ENCODE measurements at places on chromosomes 6 and 20. TPM values are rescaled to one million over a fixed set of nuclear protein-coding genes. Genes with fewer than 3 reads are reported as not detected.

DNA sequence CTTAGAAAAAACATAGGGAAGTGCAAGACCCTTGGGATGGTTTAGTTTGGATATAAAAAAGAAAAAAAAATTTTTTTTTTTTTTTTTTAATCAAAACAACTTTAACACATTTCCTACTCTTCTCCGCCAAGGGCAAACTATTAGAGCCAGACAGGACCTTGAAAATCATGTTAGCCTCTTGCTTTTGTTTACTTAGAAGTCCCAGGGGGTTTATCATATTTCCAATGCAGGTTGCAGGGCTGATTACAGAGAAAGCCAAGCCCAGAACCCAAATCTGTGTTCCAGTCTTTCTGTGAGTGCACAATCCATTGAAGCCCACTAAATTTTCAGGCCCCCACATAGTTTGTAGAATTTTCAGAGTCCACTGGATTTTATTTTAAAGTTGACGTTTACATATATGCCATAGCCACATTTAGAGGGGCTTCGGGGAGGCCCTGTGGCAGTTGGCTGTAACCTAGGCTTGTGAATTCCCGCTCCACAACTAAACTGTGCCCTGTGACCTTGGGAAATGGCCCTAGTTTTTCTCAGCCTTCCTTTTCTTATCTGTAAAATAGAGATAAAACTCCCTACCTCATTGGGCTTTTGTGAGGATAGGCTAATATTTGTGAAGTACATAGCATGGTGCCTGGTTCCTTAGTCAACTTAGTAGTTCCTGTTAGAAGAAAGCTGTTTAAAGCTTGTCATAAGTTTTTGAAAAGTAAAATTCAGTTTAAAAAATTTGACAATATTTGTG is 55.7 kb downstream of the NCOA7 start:
- no peak for DNase-seq

GRCh38 chr20:10508468-10509251 is 73.6 kb downstream of the SLX4IP start:
- no peak for DNase-seq

- DNase-seq: peak; percentile 73
These were observed 191.3 kb downstream of the OR2B2 start for GRCh38 chr6:27720607-27721580.

- DNase-seq: no peak
These were observed 20.4 kb upstream of the DTNBP1 start for GRCh38 chr6:15682965-15683822.

GRCh38 chr20:10649797-10650160 is 24.0 kb downstream of the JAG1 start:
- DNase-seq: no peak

Gene ABHD16B
- not detected for polyA plus RNA-seq

Gene PCNA
- 412 TPM for polyA plus RNA-seq

Gene TUBB2B
- 5.7 TPM for polyA plus RNA-seq
